ENCODE measurements at places on chromosomes 1 and 21.

GRCh38 chr1:29286194-29286767 is 50.0 kb downstream of the PTPRU start:
- DNase-seq = no peak

DNA sequence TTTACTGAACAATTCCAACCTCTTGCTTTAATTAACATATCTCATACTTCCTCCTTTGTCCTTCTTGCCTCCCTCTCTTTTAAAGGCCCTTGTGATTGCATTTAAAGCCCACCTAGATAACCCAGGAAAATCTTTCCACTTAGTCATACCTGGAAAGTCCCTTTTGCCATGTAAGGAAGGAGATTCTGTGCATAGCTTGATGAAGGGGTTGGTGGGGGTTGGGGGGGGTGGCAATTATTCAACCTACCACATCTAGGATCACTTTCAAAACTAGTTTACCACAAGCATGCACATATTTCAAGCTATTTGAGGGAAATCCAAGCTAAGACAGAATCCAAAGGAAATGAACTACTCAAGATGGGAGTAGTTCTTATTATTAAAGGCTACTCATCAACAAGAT is 249.1 kb upstream of the PTBP2 start:
- no peak for DNase-seq

GRCh38 chr1:158255656-158256055 is 1.4 kb downstream of the CD1A start:
- no peak for DNase-seq

GRCh38 chr1:116359060-116359830 is 13.8 kb upstream of the ATP1A1 start:
- no peak for DNase-seq

GRCh38 chr1:73411479-73411878 is 786.5 kb downstream of the LRRIQ3 start:
- peak; percentile 54 for DNase-seq

- no peak for DNase-seq
Measured at GRCh38 chr1:23558872-23559135, 497 bp downstream of the ID3 start.

DNA sequence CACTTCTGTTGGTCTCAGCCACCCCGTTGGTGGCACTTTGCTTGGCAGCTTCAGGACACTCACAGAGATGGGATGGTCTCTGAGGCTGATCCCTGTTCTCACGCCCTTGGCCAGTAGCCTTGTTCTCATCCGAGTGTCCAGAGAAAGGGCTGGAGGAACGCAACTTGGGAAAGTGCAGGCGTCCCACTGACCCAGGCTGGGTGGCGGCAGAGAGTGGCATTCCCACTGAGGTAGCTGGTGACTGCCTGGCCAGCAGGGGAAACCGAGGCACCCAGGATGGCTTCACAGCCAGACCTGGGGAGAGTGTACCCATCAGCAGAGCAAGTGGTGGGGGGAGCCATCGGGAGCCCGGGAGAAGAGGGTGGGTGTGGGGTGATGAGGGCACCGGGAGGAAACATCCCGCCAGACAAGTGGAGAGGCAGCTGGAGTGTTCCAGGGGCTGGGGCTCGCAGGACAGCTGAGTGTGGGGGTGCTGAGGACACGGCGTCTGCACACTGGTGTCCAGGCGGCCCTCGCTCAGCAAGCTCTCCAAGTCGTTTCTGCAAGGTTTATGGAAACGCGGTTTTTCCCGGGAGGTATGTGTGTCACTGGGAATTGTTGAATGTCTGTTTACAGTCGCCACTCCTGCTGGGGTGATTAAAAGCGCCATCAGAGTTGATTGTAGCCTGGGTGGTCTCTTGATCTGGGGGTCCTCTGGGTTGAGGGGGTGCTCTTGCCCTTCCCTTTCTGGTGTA is 97.8 kb downstream of the SIK1 start:
- no peak for DNase-seq

DNA sequence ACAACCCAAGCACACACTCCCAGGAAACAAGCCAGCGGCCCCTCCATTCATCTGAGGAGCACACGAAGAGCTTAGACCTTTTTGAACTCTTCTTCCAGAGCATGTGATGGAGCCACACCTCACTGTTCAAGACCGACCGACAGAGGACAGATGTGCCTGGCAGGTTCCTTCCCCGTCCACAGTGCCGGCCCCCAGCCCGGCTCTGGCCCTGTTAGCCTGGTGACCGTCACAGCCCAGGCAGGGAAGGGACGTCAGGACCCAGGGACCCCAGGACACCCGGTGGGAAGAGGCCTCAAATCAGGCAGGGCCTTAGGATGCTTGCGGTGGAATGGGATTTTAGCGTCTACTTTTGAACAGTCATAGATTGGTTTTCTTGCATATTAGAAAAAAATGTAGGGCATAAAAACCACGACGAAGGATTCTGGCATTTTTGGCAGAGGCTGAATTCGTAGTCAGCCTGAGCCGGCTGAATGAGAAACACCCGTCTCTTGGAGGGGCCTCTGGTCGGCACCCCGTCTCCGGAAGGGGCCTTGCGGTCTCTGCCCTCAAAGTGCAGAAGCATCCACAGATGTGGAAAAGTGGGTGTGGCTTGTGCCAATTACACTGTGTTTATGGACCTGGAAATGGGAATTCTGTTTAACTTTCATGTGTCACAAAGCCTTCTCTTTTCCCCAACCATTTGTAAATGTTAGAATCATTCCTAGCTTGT is 79.3 kb downstream of the SIK1 start:
- DNase-seq = no peak
